Urinary bladder (tissue), 4 donors: ENCODE measurements at places on chromosomes 4 and X. TPM values are rescaled to one million over a fixed set of nuclear protein-coding genes. Genes with fewer than 3 reads are reported as not detected.

- no peak for DNase-seq
Measured at GRCh38 chr4:165839615-165840333, 33.3 kb upstream of the TLL1 start.

DNA sequence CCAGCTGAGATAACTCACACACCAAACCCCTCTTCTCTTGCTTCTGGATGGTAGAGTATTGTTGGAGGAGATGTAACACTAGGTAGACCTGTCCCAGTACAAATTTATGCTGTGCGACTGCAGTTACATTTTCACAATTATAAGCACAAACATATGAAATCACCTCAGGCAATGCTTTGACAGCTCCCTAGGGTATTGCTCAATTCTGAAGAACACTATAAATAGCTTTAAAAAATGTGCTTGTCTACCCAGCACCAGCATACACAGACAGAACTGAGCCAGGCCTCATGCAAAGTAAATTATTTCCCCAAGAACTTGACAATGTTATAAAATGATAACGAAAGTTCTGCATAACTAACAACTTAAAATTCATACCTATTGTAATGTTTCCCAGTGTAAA lies 1999.1 kb upstream of the ADGRL3 start:
- no peak for DNase-seq

DNA sequence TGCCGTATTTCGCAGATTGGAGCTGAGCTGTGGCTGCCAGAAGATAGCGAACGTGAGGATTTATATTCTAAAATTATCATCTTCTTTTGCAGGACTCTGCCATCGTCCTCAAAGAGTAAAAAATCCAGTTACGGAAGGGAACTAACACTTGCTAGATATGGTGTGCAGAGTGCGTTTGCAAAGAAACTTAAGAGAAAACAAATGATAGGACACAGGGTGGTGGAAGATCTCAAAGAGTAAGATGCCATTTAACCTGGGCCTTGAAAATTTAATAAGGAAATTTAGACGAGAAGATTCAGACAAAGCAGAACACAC lies 566 bp downstream of the LARP7 start:
- DNase-seq: no peak

- DNase-seq: no peak
Measured at GRCh38 chrX:132505116-132505515, 16.3 kb upstream of the MBNL3 start.

DNA sequence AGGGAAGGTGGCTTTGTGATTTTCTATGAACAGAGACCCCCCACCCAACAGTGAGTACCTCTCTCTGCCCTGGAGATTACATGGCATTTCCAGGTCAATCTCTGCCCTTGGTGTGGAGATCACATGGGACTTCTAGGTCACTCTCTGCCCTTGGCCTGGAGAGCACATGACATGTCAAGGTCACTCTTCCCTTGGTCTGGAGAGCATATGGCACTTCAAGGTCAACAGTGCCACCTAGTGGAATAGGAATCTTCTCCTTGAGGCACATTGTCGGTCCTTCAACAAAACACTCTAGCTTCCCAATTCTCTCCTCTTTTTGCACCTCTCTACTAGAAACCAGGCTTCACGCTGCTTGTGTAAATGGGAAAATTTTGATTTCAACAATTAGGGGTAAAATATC lies 66.2 kb upstream of the TACR3 start:
- DNase-seq: no peak

DNA sequence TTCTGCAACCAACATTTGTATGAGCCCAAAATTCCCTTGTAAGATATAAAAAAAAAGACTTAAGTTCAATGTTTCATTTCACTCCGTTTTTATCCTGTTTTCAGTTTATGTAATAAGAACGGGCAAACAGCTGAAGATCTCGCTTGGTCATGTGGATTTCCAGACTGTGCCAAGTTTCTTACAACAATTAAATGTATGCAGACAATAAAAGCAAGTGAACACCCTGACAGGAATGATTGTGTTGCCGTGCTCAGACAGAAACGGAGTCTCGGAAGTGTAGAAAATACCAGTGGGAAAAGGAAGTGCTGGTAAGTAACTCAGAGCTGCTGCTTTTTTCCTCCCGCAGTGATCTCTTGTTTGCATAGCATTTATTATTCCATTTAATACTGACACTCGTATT lies 2.8 kb downstream of the ANKRD37 start:
- DNase-seq: no peak

ACE2 gene
- 2.1 TPM for total RNA-seq

VBP1 gene
- 91.9 TPM for total RNA-seq
